Effector CD4-positive, alpha-beta T cell (primary cell): ENCODE measurements at places on chromosomes 1 and 21.
A peak's percentile ranks its signal among the peaks of the same experiment; 100 is the strongest.

- DNase-seq: no peak
Observed at GRCh38 chr21:37208056-37208721, 58.9 kb downstream of the VPS26C start.

DNA sequence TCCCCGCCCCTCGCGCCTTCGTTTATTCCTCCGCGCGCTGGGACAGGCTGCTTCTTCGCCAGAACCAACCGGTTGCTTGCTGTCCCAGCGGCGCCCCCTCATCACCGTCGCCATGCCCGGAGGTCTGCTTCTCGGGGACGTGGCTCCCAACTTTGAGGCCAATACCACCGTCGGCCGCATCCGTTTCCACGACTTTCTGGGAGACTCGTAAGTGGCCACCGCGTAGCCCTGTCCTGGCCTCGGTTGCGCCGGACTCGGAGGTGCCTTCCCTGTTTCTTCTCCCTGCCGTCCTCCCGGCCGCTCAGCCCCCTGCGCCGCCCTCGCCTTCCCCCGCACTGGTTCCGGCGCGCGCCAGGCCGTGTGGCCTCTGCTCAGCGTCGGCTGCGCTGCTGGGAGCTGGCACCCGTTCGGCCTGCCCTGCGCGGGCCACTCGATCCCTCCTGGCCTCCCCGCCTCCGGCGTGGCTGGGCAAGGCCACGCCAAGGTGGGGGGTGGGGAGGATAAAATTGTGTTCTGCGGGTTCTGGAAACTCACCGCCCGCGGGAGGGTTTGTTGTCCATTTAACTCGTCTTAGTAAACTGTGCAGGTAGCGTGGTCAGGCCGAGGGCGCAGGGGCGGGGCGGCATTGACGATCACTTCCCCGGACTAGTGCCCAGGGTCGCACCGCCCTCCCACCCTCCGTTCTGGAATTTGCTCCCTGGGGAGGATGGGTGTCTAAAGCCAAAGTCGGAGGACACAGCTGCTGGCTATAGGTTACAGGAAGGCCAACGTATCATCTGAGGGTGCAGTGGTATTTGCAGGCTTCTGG lies at the start of gene PRDX6:
Gene PRDX6, plus strand, starts transcription at position 50 of the 808 bp plus-strand sequence. Its CDS starts 63 bp downstream, at position 113.
- peak; percentile 81 for DNase-seq

DNA sequence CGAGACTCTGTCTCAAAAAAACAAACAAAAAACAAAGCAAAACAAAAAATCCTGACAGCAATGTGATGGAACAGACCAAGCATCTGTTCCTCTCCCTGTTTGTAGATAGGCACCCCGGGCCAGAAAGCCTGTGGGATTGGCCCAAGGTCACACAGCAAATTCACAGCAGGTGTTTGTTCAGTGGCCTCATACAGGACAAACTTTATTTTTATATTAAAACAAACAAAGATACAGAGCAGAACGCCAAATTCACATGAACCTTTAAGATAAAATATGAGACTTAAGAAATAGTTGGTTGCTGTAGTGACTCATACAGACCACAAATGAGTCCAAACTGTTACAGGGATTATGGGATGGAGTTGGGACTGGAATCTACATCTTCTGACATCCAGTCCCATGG lies 2.3 kb upstream of the CELA2A start:
- no peak for DNase-seq

DNA sequence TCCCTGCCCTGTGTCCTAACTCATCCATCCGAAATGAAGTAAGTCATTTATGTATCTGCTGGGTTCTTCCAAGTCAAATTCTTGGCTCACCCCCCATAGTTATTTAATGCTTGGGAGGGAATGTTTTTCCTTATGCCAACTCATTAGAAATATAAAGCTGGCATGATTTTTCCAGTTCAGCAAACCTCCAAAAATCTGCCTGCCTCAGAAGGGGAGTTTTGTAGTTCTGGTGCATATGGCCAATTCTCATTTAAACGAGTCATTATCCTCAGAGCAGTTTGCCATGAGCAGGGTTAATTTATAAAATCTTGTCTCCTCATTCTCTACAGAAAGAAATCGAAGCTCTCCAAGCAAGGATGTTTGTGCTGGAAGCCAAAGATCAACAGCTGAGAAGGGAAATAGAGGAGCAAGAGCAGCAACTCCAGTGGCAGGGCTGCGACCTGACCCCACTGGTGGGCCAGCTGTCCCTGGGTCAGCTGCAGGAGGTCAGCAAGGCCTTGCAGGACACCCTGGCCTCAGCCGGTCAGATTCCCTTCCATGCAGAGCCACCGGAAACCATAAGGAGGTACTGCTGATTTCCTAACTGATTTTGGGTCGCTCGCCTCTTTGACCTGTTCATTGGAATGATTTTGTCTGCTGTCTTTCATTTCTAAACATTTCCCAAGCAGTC lies 144.1 kb downstream of the DISC1 start:
- DNase-seq: no peak

GRCh38 chr1:94678202-94678848 lies 136.8 kb upstream of the F3 start:
- no peak for DNase-seq

DNA sequence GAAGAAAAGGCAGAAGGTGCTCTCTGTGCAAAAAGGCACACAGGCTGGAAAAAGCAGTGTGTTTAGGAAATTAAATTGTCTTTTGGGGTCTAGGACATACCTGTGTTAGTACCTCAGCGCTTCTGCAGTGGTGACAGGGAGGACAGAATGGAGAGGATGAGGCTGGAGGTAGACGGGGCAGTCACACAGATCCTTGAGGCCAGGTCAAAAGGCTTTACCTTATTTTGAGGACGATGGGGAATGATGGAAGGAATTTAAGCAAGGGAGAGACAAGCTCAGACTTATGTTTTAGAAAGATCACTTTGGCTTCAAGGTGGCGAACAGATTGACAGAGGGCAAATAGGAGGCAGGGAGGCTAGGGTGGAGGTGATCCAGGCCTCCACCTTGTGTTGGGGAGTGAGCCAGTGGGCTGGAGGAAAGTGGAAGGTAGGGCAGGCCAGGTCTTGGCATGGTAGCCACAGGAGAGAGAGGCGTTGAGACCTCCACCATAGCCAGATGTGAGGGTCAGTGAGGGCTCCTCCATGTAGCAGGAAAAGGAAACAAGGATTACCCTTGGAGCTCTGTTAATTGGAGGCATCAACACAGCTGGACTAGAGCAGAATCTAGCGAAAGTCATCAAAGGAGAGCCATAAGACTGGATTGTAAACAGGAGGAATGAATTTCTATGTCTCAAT lies 4.2 kb downstream of the CYP4B1 start:
- no peak for DNase-seq

DNA sequence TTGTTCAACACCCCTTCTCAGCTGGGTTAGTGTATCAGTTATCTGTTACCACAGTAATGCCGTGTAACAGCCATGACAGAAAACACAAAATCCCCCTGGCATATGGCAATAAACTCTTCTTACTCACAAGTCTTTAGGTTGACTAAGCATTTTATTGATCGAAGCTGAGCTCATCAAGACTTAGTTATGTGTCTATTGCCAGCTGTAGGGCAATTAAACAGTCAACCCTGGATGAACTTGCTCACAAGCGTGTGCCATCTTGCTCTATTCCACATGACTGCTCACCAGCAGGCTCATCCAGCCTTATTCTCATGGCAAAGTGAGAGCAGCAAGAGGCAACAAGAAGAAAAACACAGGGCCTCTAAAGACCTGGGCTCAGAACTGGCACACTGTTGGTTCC lies 333.8 kb upstream of the PTBP2 start:
- no peak for DNase-seq

DNA sequence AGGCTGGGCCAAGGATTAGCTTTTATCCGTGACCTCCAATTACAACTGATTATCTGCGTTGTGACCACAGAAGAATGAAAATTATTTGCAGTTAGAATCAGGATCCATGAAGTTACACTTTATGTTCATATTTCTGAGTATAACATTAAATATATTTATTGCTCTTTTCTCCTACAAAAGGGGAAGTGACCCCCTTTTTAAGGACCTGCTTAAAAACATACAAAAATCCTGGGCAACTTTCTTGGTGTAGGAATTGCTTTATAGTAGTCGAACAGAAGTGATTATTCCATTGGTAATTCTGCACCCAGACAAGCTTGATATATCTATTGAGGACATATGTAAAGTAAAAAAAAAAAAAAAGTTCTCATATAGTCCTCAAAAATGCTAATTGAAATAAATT lies 208.7 kb downstream of the MRPL39 start:
- no peak for DNase-seq

DNA sequence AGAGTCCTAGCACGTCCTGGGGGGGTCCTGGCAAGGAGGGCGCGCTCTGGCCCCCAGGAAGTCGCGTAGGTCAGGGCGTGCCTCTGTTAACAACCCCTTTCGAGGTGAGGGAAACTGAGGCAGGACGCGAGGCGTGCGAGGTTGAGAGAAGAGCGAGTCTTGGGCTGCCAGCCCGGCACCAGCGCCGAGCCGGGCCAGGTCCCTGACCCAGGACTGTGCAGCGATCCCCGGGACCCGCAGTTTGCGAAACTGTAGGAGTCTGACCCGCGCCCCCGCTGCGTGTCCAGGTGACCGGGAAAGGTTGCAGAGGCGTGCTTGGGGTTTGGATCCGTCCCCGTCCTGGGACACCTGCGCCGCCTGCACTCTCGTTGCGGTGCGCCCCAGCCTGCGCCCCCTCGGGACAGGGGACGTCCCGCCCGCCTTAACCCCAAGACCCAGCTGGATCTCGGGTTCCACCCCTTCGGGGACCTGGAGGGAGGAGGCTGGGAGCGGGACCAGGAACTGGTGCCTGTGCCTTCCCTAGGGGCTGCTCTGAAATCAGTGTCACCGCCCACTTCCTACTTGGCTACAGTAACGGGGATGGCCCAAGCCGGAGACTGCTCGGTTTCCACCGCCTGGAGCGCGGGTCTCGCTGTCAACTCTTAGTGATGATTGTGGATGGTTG lies 493 bp downstream of the DISC1 start:
- DNase-seq: no peak

- DNase-seq: no peak
Observed at GRCh38 chr1:238722812-238723211, 663.6 kb upstream of the CHRM3 start.

- DNase-seq: no peak
Observed at GRCh38 chr1:31767225-31767624, 3.1 kb upstream of the ADGRB2 start.

GRCh38 chr1:93518516-93518915 lies 70.6 kb downstream of the FNBP1L start:
- no peak for DNase-seq

DNA sequence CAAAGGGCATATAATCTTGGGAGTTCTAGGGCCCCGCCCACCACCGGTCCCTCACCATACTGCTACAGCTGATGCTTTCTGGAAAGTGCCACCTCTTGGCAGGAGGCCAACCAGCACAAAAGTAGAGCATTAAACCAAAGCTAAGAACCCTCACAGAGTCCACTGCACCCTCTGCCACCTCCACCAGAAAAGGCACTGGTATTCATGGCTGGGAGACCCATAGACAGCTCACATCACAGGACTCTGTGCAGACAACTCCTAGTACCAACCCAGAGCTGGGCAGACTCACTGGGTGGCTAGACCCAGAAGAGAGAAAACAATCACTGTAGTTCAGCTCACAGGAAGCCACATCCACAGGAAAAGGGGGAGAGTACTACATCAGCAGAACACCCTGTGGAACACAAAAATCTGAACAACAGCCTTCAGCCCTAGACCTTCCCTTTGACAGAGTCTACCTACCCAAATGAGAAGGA lies 10.8 kb downstream of the THEM4 start:
- peak; percentile 61 for DNase-seq

GRCh38 chr1:100394285-100394684 lies 42.0 kb downstream of the CDC14A start:
- DNase-seq: no peak

DNA sequence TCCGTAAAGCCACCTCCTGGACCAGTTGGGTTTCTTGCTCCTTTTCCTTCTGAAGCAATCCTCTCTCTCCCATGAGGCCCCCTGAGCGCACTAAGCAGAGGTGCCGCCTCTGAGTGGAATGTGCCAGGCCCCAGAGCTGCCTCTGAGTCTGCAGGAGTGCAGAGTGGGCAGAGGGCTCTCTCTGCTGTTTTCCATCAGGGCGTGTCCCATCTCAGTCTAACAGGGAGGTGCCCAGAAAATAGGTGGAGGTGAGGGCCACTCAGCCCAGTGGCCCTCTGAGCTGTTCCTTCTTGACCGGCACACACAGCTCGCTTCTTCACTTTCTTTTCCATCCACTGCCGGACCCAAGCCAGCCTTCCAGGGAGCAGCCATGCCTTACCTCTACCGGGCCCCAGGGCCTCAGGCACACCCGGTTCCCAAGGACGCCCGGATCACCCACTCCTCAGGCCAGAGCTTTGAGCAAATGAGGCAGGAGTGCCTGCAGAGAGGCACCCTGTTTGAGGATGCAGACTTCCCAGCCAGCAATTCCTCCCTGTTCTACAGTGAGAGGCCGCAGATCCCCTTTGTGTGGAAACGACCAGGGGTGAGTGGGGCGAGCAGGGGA lies at the start of gene CAPN9:
Gene CAPN9, plus strand, starts transcription at position 262 of the 604 bp plus-strand sequence. Its CDS starts 109 bp downstream, at position 371.
- no peak for DNase-seq

GRCh38 chr1:25704267-25704691 lies 87.7 kb downstream of the MAN1C1 start:
- DNase-seq: no peak

DNA sequence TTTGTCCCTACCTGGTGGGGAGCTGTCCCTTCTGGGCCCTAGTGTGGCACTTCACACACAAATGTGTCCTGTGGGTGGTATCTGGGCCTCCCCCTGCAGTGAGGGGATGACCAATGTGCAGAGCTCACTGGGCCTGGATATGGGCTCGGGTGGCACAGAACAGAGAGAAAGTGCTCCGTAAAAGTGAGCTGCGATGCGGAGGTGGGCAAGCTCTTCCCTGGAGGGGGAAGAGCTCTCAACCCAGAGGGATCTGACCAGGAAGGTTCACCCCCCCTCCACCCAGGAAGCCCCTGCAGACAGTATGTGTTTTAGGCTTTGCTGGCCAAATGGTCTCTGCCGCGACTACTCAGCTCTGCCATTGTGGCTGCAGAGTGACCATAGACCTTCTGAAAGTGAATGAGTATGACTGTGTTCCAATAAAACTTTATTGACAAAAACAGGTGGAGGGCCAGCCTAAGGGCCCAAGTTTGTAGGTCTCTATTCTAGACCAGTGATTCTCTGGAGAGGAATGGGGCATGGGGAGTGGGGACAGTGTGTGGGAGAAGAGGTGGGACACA lies 8.6 kb upstream of the ITGB2 start:
- DNase-seq: no peak

DNA sequence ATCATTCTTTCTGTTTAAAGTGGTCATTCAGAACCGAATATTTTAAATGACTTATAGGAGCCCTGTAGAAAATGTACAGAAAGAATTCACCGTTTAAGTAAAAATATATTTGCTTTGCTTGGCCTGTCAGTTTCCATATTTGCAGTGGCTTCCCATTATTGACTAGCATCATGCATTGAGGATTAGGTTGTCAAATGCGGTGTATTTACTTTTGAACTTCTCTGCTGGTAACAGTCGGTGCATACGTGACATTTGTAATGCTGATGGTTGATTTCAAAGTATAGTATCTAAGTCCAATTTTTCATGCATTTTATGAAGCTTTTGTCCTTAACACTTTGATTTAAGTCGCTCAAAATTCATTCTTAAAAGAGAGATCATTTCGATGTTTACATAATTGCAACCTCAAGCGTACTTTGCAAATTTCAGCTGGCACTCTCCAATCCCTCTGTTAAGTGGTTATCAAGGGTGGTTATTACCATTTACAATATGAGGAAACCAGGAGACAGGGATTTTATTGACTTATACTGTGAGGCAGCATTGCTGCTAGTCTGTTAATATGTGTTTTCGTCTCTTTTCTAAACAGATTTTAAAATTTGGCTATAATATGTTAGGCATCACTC lies 201.6 kb downstream of the SDCCAG8 start:
- DNase-seq: no peak

GRCh38 chr1:228416217-228416933 lies at the start of gene TRIM17:
Gene TRIM17, minus strand, starts transcription at chr1:228416861. Its CDS starts 1,789 bp downstream, at chr1:228415072.
- DNase-seq: peak; percentile 34

- DNase-seq: no peak
Observed at GRCh38 chr1:230028602-230029223, 38.3 kb upstream of the GALNT2 start.
